Activated CD8-positive, alpha-beta memory T cell treated with anti-CD3 and anti-CD28 coated beads, Interleukin-2, amount 50 U/mL, for 48 hours (primary cell): ENCODE measurements at places on chromosomes 11 and 22.
A peak's percentile ranks its signal among the peaks of the same experiment; 100 is the strongest.

- peak; percentile 85 for DNase-seq
These were observed 109.3 kb downstream of the GGTLC2 start for GRCh38 chr22:22753526-22754267.

DNA sequence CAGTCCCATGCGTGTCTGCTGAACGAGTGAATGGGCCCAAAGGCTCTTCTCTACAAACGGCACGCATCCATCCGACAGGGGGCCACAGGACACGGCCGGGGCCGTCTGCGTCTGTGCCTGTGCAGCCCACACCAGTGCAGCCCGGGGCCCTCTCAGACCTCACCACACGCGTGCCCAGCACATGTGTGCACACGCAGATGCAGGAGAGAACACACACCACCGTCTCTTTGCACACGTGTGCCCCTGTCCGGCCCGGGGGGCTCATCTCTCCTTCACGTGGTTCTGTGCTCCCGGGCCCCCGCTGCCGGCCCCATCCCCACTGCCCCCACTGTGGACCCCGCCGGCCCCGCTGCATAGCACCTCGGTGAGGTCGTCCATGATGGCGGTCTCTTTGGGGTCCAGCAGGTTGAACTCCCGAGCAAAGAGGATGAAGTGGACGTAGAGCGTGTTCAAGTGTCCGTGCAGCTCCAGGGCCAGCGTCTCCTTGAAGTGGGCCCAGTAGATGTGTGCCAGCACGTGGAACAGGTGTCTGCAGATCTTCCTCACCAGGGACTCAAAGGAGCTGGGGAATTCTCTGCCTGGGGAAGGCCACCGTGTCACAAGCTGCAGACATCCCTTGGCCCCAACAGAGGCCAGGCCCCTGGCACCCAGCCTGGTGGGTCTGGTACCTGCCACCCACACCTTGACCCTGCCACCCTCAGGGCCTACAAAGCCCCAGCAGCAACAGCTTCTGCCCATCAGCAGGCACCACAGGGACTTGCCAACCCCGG is 16.5 kb downstream of the MOB2 start:
- no peak for DNase-seq

GRCh38 chr11:134576286-134576685 is 164.2 kb upstream of the B3GAT1 start:
- DNase-seq: peak; percentile 7

DNA sequence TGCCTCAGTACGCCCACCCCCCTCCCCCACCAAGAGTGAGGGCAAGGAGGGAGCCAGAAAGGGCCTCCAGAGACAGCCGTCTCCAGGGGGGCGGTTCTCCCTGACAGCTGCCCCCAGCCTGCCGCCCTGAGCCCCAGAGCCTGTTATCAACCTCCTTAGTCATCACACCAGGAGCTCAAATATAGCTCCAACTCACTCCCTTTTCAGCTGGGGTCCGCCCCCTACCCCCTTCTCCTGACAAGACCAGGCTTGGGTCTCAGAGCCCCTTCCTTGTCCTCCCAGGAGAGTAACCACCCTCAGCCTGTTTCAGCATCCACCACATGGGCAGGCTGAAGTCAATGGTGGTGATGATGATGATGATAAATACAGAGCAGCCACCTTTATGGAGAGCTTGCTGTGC is 2.5 kb upstream of the INPP5J start:
- no peak for DNase-seq

DNA sequence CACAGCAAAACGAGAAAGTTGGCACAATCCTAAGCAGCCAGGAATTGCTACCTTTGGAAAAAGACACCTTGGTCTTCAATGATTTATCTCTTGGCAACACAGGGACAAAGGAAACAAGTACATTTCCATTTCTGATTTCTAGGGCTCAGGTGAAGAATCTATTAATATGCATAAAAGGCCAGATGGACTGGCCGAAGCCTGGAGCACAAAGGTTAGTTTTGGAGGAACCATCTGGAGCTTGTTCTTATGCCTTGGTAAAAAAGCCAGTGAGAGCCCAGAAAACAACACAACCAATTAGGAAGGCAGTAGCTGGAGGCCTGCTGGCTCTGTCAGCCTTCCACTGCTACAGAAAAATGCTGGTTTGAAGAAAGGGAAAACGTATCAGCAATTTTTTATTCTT is 713.5 kb upstream of the API5 start:
- DNase-seq: no peak

- DNase-seq: no peak
These were observed 1.6 kb upstream of the DDX10 start for GRCh38 chr11:108663154-108663877.

DNA sequence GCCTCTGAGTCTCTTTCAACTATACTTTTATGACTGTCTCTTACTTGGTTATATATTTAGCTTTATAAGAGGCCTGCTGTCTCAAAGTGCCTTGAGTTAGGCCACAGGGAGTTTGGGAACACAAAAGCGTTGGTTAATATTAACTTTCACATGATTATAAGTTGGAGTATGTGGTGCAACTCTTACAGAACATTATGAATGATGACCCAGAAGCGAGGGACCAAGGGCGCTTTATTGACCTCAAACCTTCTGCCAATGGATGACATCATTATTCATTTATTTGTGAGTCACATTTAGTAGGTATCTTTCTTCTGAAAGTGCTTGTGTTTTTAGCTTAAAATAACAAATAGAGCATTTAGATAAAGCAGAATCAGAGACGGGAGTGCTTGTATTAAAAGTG is 298.0 kb upstream of the ZC3H12C start:
- no peak for DNase-seq

DNA sequence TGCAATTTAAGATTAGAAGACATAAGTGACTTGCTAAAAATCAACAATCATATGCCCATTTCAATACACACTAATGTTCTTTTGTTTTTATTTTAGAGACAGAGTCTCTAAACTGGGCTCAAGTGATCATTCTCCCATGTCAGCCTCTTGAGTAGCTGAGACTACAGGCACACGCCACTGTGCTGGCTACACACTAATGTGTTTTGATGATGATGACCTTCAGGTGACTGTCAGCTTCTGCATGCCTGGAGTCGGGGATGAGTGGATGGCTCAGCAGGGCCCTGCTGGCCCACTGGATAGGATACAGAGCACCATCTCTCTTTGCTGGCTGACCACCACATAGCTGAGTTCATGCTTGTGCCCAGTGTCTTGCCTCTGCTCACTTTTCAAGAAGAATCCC is 27.0 kb upstream of the POU2AF1 start:
- DNase-seq: no peak

- DNase-seq: no peak
These were observed 33.5 kb downstream of the LRRC10B start for GRCh38 chr11:61542024-61542461.

- no peak for DNase-seq
These were observed 33.0 kb downstream of the PPP6R2 start for GRCh38 chr22:50376085-50376651.

GRCh38 chr11:105153392-105153791 is 13.8 kb upstream of the CARD18 start:
- no peak for DNase-seq

- peak; percentile 76 for DNase-seq
These were observed 563 bp downstream of the GATD1 start for GRCh38 chr11:776561-777287.

DNA sequence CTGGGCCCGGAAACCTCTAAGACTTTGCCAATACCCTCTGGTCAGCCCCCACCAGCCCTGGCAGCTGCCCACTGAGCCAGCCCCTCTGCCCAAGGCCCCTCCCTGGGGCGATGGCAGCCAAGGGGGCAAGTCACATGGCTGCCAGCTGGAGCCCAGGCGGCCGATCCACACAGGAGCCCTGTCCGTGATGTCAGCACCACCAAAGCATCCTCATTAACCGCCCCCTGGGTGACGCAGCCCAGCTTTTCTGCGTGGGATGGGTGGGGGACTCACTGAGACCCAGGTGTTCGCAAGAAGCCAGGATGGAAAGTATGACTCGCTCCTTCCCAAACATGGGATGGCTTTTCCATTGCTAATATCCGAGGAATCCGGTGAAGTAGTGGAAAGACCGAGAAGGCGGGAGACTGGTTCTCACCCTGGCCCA is 46.6 kb upstream of the WNT7B start:
- no peak for DNase-seq

- peak; percentile 78 for DNase-seq
These were observed 19.1 kb downstream of the SYT13 start for GRCh38 chr11:45267052-45267451.

DNA sequence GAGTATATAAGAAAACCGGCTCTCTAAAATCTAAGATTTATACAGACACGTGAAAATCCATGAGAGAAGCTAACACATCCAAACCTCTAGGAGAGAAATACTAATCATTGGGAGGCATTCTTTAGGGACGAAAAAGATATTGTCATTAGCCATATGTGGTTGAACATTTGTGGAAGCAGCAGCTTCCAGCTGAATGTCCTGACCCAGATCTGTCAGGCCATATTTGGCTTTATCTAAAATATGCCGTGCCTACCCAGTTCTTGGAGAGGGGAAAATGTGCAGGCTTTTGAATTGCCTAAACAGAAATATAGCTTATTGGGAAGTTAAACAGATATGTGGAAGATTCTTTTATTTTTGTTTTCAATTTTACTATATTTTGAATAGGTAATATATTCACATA is 6.4 kb downstream of the CCDC89 start:
- DNase-seq: no peak

DNA sequence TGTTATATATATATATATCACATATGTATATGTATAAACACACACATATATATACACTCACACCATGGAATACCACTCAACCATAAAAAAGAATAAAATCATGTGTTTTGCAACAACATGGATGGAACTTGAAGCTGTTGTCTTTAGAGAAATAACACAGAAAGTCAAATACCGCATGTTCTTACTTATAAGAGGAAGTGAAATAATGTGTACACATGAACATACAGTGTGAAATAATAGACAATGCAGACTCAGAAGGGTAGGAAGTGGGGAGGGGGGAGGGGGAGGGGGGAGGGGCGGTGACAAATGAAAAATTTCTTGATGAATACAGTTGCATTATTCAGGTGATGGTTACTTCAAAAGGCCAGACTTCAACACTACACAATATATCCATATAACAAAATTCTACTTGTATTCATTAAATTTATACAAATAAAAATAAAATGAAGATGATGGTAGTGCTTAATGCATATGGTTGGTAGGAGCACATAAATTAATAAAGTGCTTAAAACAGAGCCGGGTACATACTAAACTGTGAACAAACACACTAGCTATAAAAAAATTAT is 5.8 kb upstream of the OR5B2 start:
- DNase-seq: no peak

DNA sequence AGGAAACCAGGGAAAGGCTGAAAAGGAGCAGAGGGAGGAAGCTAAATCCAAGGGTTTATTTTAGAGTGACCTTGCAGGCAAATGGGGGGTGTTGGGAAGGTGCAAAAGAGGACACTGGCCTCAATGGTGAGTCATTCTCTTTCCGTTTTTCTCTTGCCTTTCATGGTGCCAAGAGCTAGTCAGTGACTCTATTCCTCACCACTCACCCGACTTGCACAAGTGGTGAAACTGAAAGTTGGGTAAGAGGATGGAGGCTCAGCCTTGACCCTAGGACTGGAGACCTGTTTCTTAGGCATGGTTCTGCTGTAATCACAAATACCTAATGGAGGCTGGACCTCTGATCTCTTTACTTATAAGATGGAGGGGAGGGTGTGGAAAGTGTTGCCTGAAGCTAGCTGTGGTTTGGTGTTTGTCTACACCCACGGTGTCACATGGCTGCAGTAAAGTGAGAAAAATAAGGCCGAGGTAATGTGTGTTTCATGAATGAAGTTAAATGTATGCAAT is 67.3 kb upstream of the CREB3L1 start:
- DNase-seq: no peak

GRCh38 chr11:86067009-86067850 is 1.7 kb downstream of the PICALM start:
- DNase-seq: no peak

DNA sequence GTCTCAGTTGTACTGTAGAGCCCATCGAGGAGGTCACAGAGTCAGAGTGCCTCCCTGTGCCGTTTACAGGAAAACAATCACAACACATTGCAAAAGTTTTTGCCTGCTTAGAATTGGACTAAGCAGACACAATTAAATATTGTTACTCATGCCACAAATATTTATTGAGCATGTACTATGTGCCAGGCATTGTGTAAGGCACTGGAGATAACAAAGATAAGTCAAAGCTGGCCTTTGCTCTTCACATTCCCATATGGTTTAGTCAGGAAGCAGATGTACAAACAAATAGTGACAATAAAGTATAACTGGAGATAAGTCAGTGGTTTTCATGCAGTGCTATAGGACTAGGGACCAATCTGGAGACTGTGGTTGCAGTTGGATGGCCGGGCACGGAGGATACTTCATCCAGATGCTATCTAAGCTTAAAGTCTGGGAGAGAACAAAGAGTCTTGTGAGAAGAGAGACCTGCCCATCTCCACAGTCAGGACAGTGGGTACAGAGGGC is 550.7 kb downstream of the INSC start:
- DNase-seq: no peak

DNA sequence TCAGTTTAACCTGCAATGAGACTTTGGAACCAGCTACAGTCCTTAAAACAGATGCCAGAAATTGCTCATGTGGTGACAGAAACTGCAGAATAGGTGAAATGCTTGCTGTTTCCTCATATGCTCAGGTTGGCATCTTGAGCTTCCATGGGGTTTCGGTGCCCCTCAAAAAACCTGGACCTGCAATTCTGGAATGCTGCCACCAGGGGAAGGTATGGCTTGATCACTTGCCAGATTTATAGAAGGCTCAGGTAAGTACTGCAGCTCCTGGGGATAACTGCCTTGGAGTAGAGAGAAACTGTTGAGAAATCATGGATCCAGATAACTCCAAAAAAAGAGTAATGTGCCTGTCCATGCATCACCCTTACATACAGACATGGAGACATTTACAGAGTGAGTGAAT is 113.0 kb downstream of the CTTN start:
- no peak for DNase-seq
